ENCODE measurements at places on chromosomes 13 and 19.
A peak's percentile ranks its signal among the peaks of the same experiment; 100 is the strongest.

DNA sequence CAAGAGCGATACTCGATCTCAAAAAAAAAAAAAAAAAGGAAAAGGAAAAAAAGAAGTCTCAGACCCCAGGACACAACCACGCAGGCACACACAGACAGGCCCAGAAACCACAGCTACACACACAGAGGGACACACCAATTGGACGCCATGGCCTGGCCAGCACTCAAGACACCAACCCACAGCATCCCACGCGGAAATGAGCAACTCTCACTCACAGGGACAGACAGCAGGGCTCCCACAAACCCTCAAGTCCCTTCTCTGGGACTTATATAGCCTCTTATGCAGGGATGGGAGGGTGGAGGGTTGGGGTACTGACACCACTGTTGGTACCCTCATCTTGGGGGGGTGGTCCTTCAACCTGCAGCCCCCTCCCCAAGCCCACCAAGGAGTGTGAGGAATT, 5.9 kb downstream of the NOTCH3 start:
- DNase-seq, result no peak

GRCh38 chr13:80339563-80339911, 1.4 kb downstream of the SPRY2 start:
- DNase-seq, result no peak

DNA sequence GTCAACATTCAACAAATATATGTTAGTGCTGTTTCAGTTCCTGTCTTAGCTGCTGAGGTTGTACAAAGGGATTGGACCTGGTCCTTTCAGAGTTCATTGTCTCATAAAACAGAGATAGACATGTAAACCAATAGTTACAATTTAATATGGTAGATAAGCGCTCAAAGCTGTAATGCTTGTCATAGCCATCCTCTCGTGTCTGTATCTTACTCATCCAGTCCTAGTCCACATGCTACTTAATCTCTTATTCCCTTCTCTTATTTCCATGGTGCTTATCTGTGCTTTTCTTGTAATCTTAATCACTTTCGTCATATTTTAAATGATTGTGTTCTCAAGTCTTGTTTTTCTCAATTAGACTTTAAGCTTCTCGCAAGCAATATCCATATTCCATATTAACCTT, 185.2 kb upstream of the OBI1 start:
- DNase-seq, result no peak

GRCh38 chr19:48934837-48935236, 1.3 kb downstream of the DHDH start:
- no peak for DNase-seq

- peak; percentile 59 for DNase-seq
These were observed at the start of gene ZNF418 for GRCh38 chr19:57934820-57935665. Gene ZNF418, minus strand, starts transcription at chr19:57935402. Its CDS starts 1,580 bp downstream, at chr19:57933822.
